ENCODE measurements at places on chromosomes 2 and 18.

DNA sequence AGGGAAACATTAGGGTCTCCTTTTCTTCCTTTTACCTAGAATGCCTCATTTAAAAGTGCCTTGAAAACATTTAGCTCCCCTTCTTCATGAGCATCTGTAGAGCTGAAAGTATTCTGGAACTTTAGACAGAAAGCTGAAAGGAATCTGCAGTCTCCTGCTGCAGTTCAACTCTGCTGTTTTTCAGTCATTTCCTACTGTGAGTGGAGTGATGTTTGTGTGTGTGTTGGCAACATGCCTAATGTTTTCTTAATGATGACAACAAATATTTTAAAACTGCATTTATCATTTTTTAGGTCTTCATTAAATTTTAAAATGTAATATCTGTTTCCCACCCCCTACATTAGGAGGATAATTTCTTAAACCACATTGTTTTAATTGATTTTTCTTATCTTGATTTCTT, 66.6 kb downstream of the TWSG1 start:
- no peak for DNase-seq

DNA sequence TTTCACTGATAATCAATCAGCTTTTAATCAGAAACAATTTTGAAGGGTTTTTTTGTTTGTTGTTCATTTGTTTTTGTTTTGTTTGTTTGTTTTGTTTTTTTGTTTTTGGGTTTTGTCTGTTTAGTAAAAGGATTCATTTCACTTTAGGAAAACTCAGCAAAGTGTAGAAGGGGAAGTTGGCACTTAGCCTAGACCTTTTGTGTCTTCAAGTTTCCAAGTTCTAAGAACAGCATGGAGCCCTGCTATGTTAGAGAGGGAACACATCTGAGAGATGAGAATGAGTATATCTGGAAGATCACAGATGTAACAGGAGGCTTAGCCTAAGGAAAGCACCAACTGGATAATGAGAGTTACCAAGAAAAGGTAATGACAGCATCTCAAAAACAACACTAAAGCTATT, 501.5 kb downstream of the ERBB4 start:
- DNase-seq = no peak

- DNase-seq = no peak
These were observed 143.9 kb downstream of the L3MBTL4 start for GRCh38 chr18:6270771-6271216.

GRCh38 chr2:234747833-234748559, 203.8 kb upstream of the SH3BP4 start:
- DNase-seq = no peak

GRCh38 chr2:143824791-143825190, 695.1 kb downstream of the ZEB2 start:
- DNase-seq = no peak

DNA sequence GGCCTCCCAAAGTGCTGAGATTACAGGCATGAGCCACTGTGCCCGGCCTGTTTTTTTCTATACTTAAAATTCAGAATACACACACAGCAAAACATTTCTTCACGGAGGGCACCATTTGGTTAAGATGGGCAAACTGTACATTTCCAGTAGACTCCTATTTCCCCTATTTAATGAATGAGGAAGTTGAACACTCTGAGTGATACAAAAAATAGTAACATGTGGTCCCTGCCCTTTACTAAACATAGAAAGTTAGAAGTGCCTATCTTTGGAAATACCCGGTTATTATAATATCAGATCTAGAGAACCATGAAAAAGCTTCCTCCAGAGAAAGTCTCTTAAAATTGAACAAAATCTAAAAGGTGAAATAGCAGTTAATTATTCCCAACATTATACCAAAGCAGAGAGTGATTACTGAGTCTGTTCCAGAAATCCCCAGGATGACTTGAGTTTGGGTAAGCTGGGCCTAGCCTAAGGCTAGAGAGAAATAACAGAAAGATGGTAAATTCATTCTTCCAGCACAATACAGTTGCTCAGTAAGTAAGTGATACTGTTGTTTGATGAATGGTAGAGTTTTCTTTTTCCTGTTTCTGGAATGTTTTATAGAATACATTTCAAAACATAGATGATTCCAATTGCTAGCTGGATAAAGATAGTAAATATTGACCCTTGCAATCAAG, 23.3 kb upstream of the RMC1 start:
- no peak for DNase-seq

- no peak for DNase-seq
These were observed 7.8 kb upstream of the FSHR start for GRCh38 chr2:49162151-49162550.

DNA sequence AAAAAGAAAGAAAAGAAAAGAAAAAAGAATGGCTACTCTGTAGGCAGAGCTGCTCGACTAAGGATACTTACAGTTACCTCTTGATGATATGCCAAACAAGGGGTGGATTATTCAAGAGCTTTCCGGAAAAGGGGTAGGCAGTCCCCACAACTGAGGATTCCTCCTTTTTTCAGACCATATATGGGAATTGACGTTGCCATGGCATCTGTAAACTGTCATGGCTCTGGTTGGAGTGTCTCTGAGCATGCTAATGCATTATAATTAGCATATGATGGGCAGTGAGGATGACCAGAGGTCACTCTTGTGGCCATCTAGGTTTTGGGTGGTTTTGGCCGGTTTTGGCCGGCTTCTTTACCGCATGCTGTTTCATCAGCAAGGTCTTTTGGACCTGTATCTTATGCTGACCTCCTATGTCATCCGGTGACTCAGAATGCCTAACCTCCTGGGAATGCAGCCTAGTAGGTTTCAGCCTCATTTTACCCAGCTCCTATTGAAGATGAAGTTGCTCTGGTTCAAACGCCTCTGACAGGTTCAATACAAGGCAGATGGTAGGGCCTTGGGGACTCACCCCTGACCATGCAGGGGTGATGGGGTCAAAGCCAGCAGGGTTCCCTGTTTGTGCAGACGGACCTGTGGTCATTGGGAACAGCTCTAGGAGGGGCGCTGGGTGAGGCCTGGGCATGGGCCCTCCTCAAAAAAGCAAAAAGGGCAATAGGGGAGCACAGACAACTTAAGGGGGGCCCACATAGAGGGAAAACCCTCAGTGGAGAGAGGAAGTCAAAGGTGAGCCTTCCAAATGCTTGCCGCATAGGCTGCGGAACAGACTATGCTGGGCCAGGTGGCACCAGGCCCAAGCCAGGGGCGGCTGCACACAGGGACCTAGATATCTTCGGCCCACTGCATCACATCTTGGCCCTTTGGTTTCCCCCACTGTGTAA, 251.2 kb upstream of the RAB6C start:
- no peak for DNase-seq

DNA sequence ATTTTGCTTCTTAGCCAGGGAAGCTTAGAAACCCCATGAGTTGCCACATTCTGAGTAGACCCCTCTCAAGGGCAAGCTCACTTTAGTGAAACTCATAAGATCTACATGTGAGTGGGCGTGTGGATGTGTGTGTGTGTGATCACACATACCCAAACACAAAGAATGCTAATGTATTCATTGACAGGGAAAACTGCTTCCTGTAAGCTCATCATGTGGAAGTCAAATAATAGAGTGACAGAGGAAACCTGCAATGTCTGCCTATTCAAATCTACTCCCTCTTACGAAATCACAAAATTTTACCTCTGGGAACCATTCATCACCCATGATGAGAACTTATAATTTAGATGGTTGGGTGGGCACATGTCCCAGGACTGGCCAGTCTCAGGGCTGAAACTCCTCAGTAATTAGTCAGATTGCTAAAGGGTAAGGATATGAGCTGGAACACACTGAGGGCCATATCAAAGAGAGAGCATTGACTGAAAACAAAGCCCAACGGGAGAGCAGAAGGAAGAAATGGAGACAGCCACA, 94.5 kb upstream of the CCDC150 start:
- DNase-seq = no peak

- no peak for DNase-seq
These were observed 42.7 kb downstream of the SH3RF3 start for GRCh38 chr2:109171444-109172334.

DNA sequence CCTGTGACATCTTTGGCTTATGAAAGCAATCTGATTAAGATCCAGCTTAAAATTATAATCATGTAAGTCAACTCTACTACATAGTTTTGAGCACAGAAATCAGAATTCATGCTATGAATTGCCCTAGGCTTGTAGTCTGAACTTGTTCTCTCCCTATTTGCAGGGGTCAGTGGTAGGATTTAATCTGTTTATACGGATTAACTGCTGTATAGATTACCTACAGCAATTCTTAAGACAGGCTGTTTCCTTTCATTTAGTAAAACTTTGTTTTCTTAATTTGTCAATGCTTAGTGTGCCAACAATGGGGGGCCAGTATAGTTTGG, 287.9 kb downstream of the PDE11A start:
- no peak for DNase-seq

- no peak for DNase-seq
These were observed 14.1 kb downstream of the DYNC2LI1 start for GRCh38 chr2:43787895-43788294.

All from cortex of kidney (tissue), 1 donor.